Prostate gland (tissue), 2 donors: ENCODE measurements at places on chromosomes 7 and 10. TPM values are rescaled to one million over a fixed set of nuclear protein-coding genes. Genes with fewer than 3 reads are reported as not detected.

DNA sequence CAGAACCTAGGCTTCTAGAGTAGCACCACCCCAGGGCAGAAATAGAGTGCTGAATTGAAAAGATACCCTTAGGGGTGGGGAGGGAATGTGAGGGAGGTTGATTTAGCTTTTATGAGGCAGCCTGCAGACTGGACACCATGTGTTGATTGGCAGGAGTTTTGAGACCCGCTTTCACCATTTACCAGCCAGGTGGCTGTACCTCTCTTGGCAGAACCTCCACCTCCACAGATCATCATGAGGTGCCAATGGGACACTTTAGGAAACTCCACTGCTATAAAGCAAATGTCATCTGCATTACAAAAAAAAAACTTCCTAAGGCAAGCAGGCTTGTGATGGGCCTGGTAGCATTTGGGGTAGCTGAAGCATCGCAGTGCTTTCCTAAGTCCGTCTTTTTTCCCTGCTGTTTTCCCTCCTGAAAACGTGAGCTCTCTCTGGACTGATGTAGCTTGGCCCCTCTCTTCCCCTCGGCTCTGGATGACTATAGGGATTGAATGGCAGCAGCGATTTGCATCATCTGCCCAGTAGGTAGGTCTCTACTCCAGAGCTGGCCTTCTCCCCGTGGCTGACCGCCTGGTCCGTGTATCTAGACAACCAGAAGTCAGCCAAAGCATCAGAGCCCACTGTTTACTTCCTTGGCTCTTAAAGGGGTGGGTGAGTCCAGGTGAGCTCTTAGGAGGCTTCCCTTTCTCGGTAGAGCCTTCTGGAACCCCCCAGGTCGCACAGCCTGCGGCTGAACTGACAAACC, 1.3 kb downstream of the PCBD1 start:
- no peaks in the 10 kb centered on the region for H3K4me1 ChIP-seq
- H3K27me3 ChIP-seq = no peaks in the 10 kb centered on the region
- no peaks in the 10 kb centered on the region for H3K36me3 ChIP-seq
- no peak for DNase-seq
- H3K27ac ChIP-seq = peak overlapping the region; percentile 89
- H3K4me3 ChIP-seq = peak overlapping the region; percentile 92

DNA sequence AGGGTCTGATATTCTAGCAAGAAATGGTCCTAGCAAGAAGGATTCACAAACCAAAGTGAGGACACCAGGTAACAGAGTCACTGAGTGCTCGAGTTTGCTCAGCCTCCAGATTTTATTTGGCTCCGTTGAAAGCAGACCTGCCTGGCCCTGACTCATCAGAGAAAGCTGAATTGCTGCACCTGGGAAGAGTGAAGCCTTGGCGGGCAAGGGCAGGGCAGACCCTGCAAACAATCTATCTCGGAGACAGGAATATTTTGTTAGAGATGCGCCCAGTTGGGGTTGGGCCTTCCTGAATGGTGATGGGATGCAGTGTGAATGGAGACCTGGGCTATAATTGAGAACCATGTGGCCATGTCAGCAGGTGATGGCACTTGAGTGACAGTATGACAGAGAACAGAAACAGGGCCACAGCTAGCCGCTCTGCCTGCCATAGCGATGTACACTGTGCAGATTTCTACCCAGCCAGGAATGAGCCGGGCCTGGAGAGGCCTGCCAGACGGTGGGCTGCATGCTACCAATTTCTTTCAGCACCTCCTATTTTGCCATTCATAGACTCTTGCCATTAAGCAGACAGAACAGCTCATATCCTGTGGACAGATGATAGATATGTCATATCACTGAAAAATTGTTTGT, 744.2 kb downstream of the LRMDA start:
- H3K4me3 ChIP-seq = no peak overlapping the region
- H3K36me3 ChIP-seq = no peaks in the 10 kb centered on the region
- no peak for DNase-seq
- no peaks in the 10 kb centered on the region for H3K27me3 ChIP-seq
- no peaks in the 10 kb centered on the region for H3K4me1 ChIP-seq

Gene ZPBP
- total RNA-seq = not detected

DNA sequence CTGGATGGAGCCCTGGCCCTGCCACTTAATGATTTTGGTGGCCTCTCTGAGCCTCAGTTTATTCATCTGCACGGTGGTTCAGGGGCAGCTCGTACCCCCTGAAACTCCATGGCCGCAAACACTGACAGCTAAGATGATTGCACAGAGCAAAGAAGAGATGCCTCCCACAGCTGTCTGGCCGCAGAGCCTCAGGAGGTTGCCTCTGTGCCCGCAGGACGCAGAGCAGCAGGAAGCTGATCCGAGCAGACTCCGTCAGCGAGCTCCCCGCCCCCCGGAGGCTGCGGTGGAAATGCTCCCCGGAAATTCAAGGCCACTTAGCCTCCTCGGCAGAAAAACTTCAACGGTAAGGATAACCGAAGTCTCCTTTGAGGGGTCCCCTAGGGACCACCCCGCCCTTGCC, 30.2 kb upstream of the C10orf53 start:
- H3K27me3 ChIP-seq = no peaks in the 10 kb centered on the region
- no peak overlapping the region for H3K4me3 ChIP-seq
- H3K36me3 ChIP-seq = no peaks in the 10 kb centered on the region
- no peak for DNase-seq
- no peak overlapping the region for H3K27ac ChIP-seq
- no peaks in the 10 kb centered on the region for H3K4me1 ChIP-seq

GRCh38 chr7:43879477-43879876, 10.2 kb upstream of the MRPS24 start:
- peaks cover 3% of the 10 kb centered on the region for H3K4me1 ChIP-seq
- H3K27ac ChIP-seq = no peak overlapping the region
- peaks cover 5% of the 10 kb centered on the region for H3K36me3 ChIP-seq
- no peak for DNase-seq
- no peaks in the 10 kb centered on the region for H3K27me3 ChIP-seq
- H3K4me3 ChIP-seq = no peak overlapping the region

DNA sequence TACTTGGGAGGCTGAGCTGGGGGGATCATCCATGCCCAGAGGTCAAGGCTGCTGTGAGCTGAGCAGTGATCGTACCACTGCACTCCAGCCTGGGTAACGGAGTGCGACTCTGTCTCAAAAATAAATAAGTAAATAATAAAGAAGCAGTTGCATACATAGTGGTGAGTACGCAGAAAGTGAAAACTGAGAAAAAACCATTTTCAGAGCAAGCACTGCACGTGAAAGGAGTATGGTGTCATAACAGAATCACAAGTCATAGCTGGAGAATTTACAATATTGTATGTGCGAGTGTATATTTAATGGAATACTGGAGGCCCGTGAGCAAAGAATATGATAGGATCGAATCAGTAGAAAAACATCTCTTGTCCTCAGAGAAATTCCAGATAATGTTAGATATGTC, 22.3 kb downstream of the KIAA1217 start:
- DNase-seq = no peak
- no peaks in the 10 kb centered on the region for H3K27me3 ChIP-seq
- no peaks in the 10 kb centered on the region for H3K36me3 ChIP-seq
- no peak overlapping the region for H3K27ac ChIP-seq

- no peaks in the 10 kb centered on the region for H3K36me3 ChIP-seq
- H3K27me3 ChIP-seq = no peaks in the 10 kb centered on the region
- no peak overlapping the region for H3K27ac ChIP-seq
- no peak overlapping the region for H3K4me3 ChIP-seq
These were observed 28.1 kb upstream of the SLC26A4 start for GRCh38 chr7:107632492-107632865.

Gene CALN1
- 1.2 TPM for total RNA-seq

Gene LRGUK
- total RNA-seq = 1.3 TPM

GRCh38 chr10:1199897-1200721, 143.9 kb downstream of the WDR37 start:
- no peak overlapping the region for H3K27ac ChIP-seq
- H3K36me3 ChIP-seq = no peaks in the 10 kb centered on the region

GRCh38 chr7:16651396-16652239, 5.6 kb downstream of the BZW2 start:
- H3K4me1 ChIP-seq = no peaks in the 10 kb centered on the region
- no peaks in the 10 kb centered on the region for H3K27me3 ChIP-seq
- no peaks in the 10 kb centered on the region for H3K36me3 ChIP-seq
- H3K4me3 ChIP-seq = no peak overlapping the region
- no peak overlapping the region for H3K27ac ChIP-seq
